ENCODE measurements at places on chromosomes 1 and 21. TPM values are rescaled to one million over a fixed set of nuclear protein-coding genes. Genes with fewer than 3 reads are reported as not detected.

Gene TNFSF4
- polyA plus RNA-seq: 1.6 TPM

Gene CYP2J2
- polyA plus RNA-seq: 0.67 TPM

Gene C1QB
- polyA plus RNA-seq: not detected

DNA sequence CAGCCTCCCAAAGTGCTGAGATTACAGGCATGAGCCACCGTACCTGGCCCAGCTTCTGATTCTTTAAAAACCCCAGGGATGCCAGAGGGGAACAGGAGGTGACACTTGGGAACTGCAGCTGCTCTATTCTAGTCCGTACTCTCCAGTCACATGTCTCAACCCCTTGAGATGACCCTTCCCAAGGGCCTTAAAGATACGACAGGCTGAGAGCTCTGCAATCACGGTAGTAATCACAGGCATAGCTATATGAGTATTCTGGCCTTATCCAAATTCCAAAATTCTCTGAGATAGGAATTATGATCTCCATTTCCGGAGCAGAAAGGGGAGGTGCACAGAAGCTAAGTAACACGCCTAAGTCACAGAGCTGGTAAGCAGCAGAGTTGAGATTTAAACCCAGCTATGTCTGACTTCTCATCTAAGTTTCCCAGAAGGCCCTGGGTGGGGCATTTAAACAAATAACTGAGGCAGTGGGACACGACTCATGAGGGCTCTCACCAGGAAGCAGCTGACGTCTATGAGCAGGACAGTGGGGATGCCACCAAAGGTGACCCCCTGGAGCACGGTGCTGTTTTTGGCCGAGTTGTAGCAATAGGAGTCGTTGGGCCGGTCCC is 5.2 kb downstream of the TMEM63A start:
- no peak for DNase-seq

DNA sequence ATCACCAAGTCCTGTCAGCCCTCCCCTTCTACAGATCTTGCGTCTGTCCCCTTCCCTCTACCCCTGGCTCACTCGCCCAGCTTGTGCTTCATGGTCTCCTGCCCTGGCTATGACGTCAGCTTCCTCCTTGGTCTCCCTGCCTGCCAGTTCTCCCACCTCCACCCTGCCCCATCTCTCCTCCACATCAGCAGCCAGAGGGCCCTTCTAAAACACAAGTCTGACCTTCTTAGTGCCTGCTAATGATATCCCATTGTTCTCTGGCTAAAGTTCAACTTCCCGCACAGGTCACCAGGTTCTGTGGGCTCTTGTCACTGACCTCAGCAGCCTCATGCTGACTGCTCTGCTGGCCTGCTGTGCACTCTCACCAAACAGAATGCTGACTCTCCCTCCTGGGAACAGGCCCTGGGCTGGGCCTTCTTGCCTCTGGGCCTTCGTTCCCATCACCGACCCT is 24.7 kb upstream of the MYCL start:
- no peak for DNase-seq

- DNase-seq: no peak
Observed at GRCh38 chr1:64624218-64624713, 120.6 kb upstream of the RAVER2 start.

- DNase-seq: no peak
Observed at GRCh38 chr1:200034761-200035396, 7.4 kb downstream of the NR5A2 start.

DNA sequence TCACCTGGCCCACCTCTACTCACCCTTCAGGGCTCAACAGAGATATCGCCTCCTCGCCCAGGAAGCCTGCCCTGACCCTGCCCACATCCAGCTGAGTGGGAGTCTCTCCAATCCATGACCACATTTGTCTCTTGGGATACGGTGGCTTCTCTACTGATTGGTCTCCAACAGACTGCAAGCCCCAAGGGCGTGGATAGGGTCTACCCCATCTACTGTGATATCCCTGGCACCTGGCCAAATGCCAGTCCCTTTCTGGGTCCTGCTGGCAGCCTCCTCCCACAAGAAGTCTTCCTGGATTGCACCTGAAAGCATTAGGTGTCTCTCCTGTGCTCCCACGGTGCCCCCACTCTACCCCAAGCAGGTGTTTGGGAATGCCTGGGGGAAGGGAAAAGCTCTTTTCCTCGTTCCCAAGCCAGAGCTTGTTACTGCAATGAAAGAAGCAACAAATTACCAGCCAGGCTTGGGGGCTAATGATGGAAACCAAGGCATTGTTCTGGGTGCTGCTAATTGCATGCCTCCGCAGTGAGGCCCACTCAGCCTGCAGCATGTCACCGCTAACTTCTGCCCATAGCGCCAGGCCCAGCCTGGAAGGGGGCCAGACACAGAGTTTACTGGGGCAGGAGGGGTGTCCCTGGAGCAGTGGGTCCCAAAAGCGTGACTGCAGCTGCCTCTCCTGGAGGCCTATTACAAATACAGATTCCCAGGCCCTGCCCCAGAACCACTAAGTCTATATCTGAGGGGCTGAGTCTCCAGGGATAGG is 90.7 kb upstream of the IFFO2 start:
- DNase-seq: no peak

- DNase-seq: no peak
Observed at GRCh38 chr21:39176271-39176709, 7.0 kb downstream of the PSMG1 start.

GRCh38 chr1:24981631-24982005 is 51.5 kb upstream of the RUNX3 start:
- DNase-seq: peak; percentile 20
